ENCODE measurements at places on chromosomes 6 and 20.

GRCh38 chr6:63923139-63923739 is 287.6 kb downstream of the PHF3 start:
- H3K27me3 ChIP-seq = no peaks in the 10 kb centered on the region
- no peak overlapping the region for H3K27ac ChIP-seq
- peaks cover 13% of the 10 kb centered on the region for H3K4me1 ChIP-seq
- no peak overlapping the region for H3K4me3 ChIP-seq
- H3K36me3 ChIP-seq = no peaks in the 10 kb centered on the region

GRCh38 chr20:52962183-52962582 is 10.0 kb upstream of the TSHZ2 start:
- H3K27me3 ChIP-seq = no peaks in the 10 kb centered on the region
- no peak for DNase-seq
- no peaks in the 10 kb centered on the region for H3K4me1 ChIP-seq
- H3K27ac ChIP-seq = no peak overlapping the region
- H3K4me3 ChIP-seq = no peak overlapping the region

GRCh38 chr6:72724545-72724944 is 102.7 kb downstream of the KCNQ5 start:
- H3K36me3 ChIP-seq = no peaks in the 10 kb centered on the region
- H3K27me3 ChIP-seq = no peaks in the 10 kb centered on the region
- H3K4me1 ChIP-seq = no peaks in the 10 kb centered on the region
- no peak overlapping the region for H3K27ac ChIP-seq
- H3K4me3 ChIP-seq = no peak overlapping the region

DNA sequence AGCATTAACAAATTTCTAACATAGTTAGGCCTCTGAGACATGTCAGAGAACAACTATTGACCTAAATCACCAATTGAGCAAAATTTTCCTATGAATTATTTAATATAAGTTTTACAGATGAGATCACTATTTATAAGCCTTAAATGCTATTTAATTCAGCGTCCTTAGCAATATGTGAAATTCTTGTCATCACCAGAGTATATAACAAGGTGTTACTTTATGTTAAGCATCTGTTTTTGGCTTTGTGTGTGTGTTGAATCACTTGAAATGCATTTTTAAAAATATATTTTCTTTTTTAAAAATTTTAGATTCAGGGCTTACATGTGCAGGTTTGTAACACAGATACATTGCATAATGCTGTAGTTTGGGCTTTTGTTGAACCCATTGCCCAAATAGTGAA is 794.1 kb downstream of the EYS start:
- H3K4me1 ChIP-seq = no peaks in the 10 kb centered on the region
- H3K27ac ChIP-seq = no peak overlapping the region
- H3K4me3 ChIP-seq = no peak overlapping the region
- no peak for DNase-seq
- no peaks in the 10 kb centered on the region for H3K27me3 ChIP-seq

DNA sequence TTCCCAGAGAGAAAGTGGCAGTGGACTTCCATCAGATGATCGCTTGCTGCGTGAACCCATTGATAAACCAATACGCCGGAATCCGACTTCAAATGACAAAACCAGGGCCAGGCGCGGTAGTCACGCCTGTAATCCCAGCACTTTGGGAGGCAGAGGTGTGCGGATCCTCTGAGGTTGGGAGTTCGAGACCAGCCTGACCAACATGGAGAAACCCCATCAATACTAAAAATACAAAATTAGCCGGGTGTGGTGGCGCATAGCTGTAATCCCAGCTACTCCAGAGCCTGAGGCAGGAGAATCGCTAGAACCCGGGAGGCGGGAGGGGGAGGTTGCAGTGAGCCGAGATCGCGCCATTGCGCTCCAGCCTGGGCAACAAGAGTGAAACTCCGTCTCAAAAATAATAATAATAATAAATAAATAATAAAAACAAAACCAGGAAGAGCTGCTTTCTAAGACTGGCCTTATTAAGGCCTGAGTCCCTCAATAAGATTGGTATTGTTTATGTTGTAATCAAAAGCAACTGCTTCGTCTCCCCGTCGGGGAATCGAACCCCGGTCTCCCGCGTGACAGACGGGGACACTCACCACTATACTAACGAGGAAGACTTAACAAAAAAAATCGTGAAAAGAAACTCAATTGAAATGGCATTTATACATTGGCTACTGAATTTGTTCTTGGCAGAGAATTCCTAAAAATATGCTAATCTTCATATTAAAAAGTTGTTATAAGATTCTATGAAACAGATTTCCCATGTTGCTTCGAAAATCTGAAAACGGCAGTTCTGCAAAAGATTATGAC is 110.2 kb upstream of the ZNF184 start:
- peak; percentile 4 for DNase-seq
- H3K4me1 ChIP-seq = no peaks in the 10 kb centered on the region
- no peak overlapping the region for H3K27ac ChIP-seq
- no peak overlapping the region for H3K4me3 ChIP-seq

DNA sequence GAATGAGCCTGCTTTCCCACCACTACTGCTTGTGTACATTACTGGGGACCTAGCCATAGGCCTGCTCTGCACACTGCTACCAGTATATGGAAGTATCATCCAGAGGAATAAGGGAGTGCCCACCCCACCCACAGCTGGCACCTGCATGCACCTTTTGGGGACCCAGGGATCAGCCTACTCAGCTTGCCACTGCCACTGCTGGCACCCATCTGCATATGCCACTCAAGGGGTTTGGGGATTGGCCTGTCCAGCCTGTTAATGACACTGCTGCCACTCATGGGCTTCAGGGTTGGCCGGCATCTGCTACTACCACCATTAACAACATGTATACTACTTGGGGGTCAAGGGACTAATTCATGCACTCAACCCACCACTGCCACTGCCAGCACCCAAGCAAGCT is 832.1 kb downstream of the PHF3 start:
- no peak for DNase-seq
- H3K4me1 ChIP-seq = no peaks in the 10 kb centered on the region
- no peak overlapping the region for H3K4me3 ChIP-seq
- H3K27ac ChIP-seq = no peak overlapping the region
- no peaks in the 10 kb centered on the region for H3K27me3 ChIP-seq

- H3K4me1 ChIP-seq = no peaks in the 10 kb centered on the region
- H3K27ac ChIP-seq = no peak overlapping the region
- DNase-seq = no peak
- no peaks in the 10 kb centered on the region for H3K36me3 ChIP-seq
Observed at GRCh38 chr6:104483225-104483834, 376.4 kb downstream of the HACE1 start.

GRCh38 chr20:48760403-48760983 is 67.3 kb downstream of the PREX1 start:
- H3K27ac ChIP-seq = peak overlapping the region; percentile 45
- no peak overlapping the region for H3K4me3 ChIP-seq
- H3K27me3 ChIP-seq = no peaks in the 10 kb centered on the region
